ENCODE measurements at places on chromosomes 5 and 9.

- DNase-seq: no peak
Observed at GRCh38 chr9:115461280-115461679, 343.3 kb upstream of the TNC start.

- DNase-seq: no peak
Observed at GRCh38 chr5:684751-685216, 8.4 kb downstream of the TPPP start.

GRCh38 chr5:168695301-168695835 is 116.2 kb upstream of the PANK3 start:
- no peak for DNase-seq

GRCh38 chr5:78720997-78721396 is 72.4 kb upstream of the LHFPL2 start:
- DNase-seq: no peak

DNA sequence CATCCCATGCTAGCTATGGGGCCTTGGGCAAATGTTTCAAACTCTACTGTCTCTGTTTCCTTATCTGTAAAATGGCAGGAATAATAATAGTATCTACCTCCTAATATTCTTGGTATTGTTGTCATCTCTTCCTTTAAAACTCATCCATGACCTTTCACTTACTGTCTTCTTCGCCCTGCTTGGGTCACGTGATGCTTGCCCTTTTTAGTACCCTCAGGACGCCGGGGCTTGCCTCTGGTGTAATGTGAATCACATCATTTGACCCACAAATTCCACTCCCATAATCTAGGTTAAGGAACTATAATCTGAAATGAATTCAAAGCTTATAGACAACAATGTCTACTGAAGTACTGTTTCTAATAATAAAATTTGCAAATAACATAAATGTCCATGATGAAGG is 162.7 kb downstream of the DRD1 start:
- no peak for DNase-seq

DNA sequence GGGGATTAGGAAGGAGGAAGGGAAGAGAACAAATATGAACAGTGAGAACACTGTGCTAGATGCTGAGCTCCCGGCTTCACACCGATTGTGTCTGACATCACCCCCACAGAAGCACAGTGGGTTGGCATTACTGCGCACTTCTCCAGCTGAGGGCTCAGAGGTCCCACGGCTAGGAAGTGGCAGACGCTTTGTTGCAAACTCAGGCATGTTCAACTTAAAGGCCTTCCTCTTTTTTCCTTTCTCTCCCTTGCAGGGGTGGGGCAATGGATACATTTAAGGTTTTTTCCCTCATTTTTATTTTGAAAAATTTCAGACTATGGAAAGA is 15.5 kb upstream of the SHB start:
- DNase-seq: no peak

DNA sequence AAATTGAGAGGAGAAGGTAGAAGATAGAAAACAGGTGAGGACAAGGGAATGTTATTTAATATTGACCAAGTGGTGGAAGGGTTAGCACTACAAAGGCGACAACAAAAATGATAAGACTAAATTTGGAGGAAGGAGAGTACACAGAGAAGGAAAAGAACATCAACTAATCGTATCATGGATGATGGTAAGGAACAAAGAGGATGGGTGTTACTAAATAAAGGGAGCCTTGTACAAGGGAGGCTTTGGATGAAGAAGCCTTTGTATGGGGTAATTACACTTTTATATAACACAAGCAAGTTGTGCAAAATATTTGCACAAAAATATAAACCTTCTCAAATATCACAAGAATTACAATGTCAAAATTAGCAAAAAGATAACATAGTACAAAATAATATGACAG is 125.7 kb downstream of the ZNF608 start:
- no peak for DNase-seq

DNA sequence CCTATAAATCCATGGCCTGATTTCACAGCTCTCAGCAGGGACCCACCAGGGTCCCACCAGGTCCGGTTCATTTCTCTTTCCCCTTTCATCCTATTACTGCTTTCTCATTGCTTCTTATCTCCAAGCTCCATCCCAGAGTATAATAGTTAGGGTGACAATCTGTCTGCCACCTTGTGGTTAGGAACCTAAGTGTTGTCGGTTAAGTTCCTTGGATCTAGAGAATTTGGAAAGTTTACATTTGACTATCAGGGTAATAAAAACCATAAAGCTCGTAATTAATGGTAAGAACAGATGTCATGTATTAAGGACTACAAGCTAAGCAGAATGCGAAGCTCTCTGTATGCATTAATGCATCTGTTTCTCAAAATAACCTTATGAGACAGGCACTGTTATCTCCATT is 259.1 kb downstream of the SH3GL2 start:
- DNase-seq: no peak

DNA sequence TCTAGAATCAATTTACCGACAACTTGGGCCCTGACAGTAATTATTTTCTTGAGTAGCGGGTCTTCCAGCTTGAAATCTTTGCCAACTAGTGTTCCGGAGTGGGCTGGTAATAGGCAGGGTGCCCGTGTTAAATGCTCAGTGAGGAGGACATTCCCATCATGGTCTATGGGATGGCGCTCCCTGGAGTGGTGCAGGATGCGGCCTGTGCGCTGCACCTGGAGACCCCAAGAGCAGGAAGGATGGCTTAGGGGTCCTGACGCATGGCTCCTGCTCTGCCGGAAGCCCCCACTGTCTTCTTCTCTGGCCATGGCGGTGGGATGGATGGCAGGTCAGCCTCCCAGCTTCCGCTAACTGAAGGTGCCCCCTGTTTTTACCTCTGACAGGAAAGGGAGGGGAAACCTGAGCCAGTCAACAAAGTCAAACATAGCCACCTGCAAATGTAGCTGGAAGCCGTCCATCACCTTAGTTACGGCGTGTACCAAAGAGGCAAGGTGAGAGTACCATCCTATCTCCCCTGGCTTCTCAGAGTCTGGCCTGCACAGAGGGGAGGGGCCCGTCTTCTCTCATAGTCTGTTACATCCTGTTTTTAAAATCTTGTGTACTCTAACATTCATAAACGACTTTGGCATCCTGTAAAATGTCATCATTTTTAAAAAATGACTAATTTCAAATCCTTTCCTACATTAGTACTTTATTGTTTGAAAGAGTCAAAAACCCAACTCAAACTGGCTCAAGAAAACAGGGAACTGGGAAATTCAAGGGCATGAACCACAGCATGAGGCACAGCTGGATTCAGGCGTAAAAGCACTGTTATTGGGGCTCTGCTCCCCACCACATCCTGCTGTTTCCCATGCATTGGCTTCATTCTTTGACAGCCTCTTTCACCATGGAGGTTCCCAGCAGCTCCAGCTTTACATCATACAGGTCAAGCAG is 28.5 kb upstream of the UNC5A start:
- no peak for DNase-seq

- no peak for DNase-seq
Observed at GRCh38 chr5:77546-77945, 14.4 kb upstream of the PLEKHG4B start.

DNA sequence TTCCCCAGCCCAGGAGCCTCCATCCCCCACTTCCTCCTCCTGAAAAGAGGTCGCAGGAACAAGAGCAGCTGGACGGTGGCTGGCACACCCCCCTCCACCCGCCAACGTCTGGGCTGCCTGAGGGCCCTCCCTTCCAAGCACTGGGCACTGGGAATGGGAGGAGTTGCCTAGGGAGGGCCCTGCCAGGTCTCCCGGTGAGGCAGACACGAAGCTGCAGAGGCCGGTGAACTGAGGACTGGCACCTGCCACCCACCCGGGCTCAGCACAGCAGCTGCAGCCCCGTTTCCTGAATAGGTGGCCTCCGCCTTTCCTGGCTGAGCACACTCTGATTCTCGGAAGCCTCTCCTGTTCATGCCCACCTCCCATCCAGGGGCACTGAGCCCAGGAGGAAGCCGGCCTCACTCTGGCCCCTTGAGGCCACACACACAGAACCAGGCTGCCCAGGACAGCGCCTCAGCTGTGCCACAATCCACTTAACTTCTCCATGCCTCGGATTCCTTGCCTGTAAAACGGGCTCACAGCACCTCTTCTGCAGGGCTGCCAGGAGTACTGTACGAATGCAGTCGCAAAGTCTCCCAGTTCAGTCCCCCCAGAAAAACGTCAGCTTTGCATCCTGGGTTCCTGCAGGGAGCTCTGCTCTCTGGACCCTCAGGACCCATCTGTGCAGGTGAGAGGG is 1.3 kb downstream of the NPDC1 start:
- DNase-seq: no peak

- DNase-seq: no peak
Observed at GRCh38 chr9:76894198-76894597, 11.7 kb downstream of the PRUNE2 start.

DNA sequence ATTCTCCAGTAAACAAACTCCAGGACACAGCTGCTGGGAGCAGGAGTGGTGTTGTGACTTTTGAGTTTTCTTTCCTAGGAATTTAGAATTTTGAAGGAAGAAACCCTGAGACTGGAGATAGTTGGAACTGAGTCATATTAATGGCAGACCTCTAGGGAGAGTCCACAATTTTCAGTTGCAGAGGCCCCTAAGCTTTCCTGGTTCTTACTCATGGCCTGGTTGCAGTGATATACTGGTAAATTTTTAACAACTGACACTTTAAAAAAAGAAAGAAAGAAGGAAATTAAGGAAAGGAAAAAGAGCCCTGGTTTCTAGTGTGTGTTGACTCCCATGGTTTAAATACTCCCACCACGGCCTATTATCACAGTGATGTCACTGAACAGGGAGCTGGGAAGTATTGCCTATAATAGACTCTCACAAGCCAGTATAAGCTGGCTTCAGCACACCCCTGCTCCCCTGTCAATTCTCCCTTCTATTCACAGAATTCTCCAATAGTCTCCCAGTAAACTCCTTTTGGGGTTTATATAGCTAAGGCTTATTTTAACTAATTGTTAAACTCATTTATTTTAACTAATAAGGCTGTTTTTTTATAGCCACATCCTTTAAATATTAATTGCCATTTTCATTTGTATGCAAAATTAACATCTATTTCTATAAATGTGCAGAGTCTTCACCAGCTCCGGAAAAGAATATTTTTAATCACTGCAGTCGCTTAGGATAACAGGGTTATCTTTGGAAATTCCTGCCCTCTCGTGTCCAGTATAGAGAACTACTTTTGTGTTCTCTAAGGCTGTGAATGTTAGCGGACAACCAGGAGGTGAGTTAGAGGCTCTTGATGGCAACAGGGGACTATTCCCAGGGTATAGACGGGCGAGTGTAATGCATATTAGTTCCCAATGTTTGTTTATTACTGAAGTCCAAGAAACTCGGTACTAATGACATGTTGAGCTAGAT is 59.7 kb downstream of the GGTA1 start:
- no peak for DNase-seq

DNA sequence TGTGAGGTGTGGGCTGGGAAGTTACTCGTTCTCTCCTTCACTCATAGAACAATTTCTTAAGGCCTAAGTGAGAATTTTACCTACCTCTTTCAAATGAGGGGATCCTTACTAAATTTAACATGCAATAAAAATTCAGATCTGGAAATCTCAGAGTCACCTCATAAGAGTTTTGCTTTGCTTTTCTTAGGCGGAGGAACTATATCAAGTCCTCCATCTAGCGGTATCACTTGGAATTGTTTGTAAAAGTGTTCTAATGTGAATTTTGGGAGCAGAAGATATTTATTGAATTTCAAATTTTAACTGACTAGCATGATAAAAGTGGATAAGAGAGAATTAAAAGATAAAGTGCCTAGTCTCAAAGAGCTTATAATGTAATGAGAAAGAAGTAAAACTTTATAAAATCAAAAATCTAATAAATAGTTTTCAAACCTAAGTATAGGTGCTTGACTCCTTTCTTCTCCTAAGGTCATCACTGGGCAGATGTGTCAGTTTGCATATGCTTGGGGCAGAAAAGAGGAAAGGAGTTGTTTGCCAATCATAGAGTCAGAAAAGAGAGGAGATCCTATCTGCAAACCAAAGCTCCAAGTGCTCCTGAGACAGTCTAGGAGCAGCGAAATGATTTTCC is 145.7 kb upstream of the DAB2 start:
- DNase-seq: no peak

- no peak for DNase-seq
Observed at GRCh38 chr9:120767451-120767850, 25.8 kb downstream of the FBXW2 start.

- no peak for DNase-seq
Observed at GRCh38 chr5:36694351-36694750, 87.9 kb downstream of the SLC1A3 start.

- DNase-seq: no peak
Observed at GRCh38 chr5:161096581-161096980, 244.6 kb upstream of the ATP10B start.

DNA sequence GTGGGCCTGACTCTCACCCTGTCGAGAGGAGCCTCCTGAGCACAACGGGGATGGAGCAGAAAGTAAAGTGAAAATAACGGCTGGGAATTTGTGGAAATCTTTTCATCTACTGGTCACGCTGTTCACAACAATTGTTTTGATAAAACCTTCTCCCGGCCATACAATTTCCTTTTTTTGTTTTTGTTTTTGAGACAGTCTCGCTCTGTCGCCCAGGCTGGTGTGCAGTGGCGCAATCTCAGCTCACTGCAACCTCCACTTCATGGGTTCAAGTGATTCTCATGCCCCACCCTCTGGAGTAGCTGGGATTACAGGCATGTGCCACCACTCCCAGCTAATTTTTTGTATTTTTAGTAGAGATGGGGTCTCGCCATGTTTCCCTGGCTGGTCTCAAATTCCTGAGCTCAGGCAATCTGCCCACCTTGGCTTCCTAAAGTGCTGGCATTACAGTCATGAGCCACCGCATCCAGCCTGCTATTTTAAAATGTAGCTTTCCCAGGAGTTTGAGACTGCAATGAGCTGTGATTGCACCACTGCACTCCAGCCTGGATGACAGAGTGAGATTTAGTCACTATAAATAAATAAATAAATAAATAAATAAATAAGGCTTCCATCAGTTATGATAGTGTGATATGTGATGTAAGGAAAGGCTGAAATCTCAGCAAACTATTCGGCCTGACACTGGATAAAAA is 73.5 kb upstream of the PTGER4 start:
- DNase-seq: no peak

DNA sequence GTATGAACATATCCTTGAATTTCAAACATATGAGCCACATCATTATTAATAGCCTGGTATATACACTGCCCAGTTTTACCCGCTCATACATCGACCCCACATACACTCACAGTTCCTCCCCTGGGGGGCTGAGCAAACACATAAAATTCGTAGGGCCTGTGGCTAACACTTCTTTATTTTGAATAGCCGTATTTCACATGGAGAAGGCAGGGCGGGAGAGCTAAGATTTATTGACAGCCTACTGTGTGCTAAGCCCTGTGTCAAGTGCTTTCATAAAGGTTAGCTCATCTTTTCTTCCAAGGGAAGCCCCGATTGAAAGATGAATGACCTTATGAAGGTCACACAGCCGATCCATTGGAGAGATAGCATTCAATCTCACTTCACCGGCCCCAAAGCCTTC is 134.4 kb downstream of the ENC1 start:
- no peak for DNase-seq

GRCh38 chr9:123058834-123059233 is 25.4 kb downstream of the GPR21 start:
- no peak for DNase-seq

- DNase-seq: no peak
Observed at GRCh38 chr5:113578091-113578490, 64.6 kb downstream of the YTHDC2 start.
